H9 (cell line): ENCODE measurements at places on chromosomes 7 and 10. TPM values are rescaled to one million over a fixed set of nuclear protein-coding genes. Genes with fewer than 3 reads are reported as not detected.

The CHST15 gene
- 6.8 and 8.7 TPM in 2 replicates for total RNA-seq

The TFAM gene
- 129 and 144 TPM in 2 replicates for total RNA-seq

The ATRNL1 gene
- total RNA-seq, result 9.2 and 9.3 TPM in 2 replicates

The OGDHL gene
- total RNA-seq, result 21.9 and 22.6 TPM in 2 replicates

The INA gene
- 14.0 and 14.3 TPM in 2 replicates for total RNA-seq

The TMEM270 gene
- not detected in 2 replicates for total RNA-seq

The SLK gene
- total RNA-seq, result 18.4 and 21.0 TPM in 2 replicates

The HOXA3 gene
- total RNA-seq, result not detected in 2 replicates

- DNase-seq, result no peak
- H3K4me1 ChIP-seq, result no peaks in the 10 kb centered on the region
- no peak overlapping the region for H3K4me3 ChIP-seq
Observed at GRCh38 chr7:99146979-99147378, 3.1 kb upstream of the SMURF1 start.

- no peaks in the 10 kb centered on the region for H3K27me3 ChIP-seq
- H3K27ac ChIP-seq, result no peak overlapping the region
- no peaks in the 10 kb centered on the region for H3K36me3 ChIP-seq
Observed at GRCh38 chr10:66151346-66151745, 774.5 kb upstream of the LRRTM3 start.

DNA sequence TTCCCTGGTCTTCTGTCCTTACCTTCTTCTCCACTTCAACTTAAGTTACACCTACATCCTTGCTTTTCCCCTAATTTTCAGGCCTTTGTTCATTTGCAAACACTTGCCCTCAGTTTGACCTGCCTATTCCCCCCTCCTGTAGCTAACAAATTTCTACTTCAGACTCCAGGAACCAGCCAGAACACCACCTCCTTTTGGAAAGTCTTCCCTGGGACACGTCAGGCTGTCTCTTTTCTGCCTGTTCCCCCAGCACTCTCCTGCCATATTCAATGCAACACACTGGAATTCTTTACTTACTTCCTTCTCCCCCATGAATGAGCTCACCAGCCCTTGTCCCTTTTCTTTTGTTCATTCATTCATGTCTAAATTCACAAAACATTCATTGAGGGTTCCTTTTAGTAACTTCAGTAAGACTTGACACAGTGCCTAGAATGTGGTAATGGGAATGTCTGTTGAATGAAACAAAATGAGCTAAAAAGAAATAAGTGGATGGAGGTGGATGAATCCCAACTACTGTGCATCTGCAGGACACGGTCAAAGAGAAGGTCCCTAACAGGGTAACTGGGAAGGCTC lies 478.0 kb downstream of the KCNMA1 start:
- no peaks in the 10 kb centered on the region for H3K36me3 ChIP-seq
- DNase-seq, result no peak
- H3K4me1 ChIP-seq, result no peaks in the 10 kb centered on the region
- no peak overlapping the region for H3K4me3 ChIP-seq
- H3K27ac ChIP-seq, result no peak overlapping the region
- no peaks in the 10 kb centered on the region for H3K27me3 ChIP-seq

DNA sequence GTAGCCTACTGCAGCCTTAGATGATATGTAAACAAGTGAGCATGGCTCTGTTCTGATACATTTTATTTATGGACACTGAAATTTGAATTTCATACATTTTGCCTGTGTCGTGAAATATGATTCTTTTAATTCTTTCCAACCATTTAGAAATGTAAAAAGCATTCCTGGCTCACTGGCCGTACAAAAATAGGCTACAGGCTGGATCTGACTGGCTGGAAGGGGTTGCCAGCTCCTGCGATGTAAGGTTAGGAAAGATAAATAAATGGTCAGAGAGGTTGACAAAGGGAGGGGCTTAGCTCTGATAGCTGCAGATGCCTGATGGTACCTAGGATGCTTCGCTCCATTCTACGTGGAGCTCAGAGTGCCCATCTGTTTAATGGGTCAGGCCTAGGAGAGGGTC lies 3.4 kb downstream of the ADCYAP1R1 start:
- no peak for DNase-seq
- H3K27me3 ChIP-seq, result peaks cover 10% of the 10 kb centered on the region; the same call in 1 of the 2 replicates
- no peaks in the 10 kb centered on the region for H3K36me3 ChIP-seq
- H3K4me1 ChIP-seq, result no peaks in the 10 kb centered on the region
- H3K4me3 ChIP-seq, result no peak overlapping the region

GRCh38 chr10:104456802-104457542 lies 103.3 kb downstream of the CFAP58 start:
- no peaks in the 10 kb centered on the region for H3K4me1 ChIP-seq
- DNase-seq, result no peak
- H3K27me3 ChIP-seq, result no peaks in the 10 kb centered on the region
- no peak overlapping the region for H3K27ac ChIP-seq

DNA sequence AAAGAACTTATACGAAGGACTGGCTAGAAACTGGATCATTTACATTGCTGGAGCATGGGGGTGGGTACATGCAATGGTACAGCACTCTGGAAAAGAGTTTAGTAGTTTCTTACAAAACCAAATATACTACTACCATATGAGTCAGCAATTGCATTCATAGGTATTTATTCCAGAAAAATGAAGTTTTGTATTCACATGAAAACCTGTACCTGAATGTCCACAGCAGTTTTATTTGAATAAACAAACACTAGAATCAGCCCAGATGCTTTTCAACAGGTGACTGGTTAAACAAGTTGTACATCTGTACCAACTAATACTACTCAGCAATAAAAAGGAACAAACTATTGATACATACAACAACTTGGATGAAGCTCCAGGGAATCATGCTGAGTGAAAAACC lies 3.4 kb downstream of the SCIN start:
- H3K4me3 ChIP-seq, result no peak overlapping the region
- no peak overlapping the region for H3K27ac ChIP-seq
- H3K36me3 ChIP-seq, result no peaks in the 10 kb centered on the region
- DNase-seq, result no peak

DNA sequence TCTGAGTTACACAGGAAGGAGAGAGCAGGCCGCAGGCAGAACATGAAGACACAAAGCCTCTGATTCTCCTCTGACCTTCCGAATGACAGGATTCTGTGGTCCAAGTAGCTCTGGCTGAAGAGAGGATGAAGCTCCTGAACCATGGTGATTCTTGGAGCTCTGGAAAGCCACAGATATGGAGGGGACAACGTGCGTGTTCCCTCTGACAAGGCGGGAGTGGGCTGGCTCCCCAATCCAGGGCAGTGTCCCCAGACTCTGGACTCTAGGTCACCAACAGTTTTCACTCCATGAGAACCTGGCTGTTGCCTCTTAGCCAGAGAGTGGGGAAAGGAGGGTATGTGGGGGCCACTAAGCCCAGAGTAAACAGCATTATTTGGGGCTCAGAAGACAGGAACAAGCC lies 7.4 kb upstream of the TRPV6 start:
- H3K27ac ChIP-seq, result no peak overlapping the region
- H3K4me3 ChIP-seq, result no peak overlapping the region
- no peaks in the 10 kb centered on the region for H3K36me3 ChIP-seq
- H3K4me1 ChIP-seq, result no peaks in the 10 kb centered on the region
- peak; percentile 15 for DNase-seq

- no peak overlapping the region for H3K4me3 ChIP-seq
- DNase-seq, result no peak
- no peaks in the 10 kb centered on the region for H3K27me3 ChIP-seq
Observed at GRCh38 chr10:50648089-50648934, 24.6 kb upstream of the SGMS1 start.

DNA sequence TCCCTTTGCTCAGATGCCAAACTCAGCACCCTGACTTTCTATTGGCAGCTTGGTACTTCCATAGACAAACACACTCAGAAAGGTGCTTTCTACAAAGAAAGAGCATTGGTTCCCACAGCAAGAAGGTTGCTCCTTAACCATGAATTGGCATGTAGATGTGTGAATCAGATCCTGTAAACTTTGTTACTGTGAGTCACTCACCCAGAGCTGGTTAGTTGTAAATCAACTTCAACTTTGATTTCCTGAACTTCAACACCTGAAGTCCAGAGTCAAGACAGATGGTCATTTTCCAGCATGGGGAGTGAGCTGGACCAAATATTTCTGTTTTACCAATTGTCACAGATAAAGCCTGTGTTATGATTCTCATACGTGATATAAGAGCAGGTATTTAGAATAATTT lies 797.2 kb downstream of the TNS3 start:
- H3K27me3 ChIP-seq, result no peaks in the 10 kb centered on the region
- peaks cover 5% of the 10 kb centered on the region; the same call in 1 of the 2 replicates for H3K36me3 ChIP-seq

DNA sequence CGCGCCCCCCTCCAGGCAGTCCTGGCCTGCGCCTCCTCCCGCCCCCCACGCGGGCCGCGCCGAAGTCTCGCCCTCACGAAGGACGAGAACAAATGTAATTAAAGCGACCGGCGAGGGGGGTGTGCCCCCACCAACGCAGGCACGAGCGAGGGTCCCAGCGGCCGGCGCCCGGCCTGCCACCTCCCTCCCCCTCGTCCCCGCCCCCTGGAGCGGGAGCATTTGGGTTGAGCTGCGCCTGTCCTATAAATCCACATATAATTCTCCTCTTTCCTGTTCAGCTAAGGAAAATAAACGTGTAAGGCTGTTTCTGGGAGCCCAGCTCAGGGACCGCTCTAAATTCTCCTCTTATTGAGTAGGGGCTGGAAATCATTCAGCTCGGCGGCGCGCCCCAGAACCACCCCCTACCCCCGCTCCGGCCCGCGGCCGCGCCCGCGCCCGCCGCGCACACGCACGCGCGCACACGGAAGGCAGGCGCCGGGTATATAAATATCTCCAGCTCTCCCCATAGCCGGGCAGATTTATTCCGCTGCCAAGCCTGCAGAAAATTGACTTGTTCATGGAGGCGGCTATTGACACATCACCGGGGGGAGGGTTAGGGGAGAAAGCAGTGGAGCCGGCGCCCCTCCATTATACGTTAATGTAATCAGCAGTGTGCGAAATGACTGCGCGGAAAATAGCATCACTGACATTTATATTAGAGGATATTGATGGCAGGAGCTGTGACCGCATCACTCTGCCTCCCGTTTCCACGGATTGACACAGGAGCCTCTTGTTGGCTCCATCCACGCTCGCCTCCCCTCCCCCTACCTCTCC lies 61.6 kb upstream of the BTRC start:
- peaks cover 27% of the 10 kb centered on the region for H3K27me3 ChIP-seq
- no peaks in the 10 kb centered on the region for H3K36me3 ChIP-seq
- DNase-seq, result no peak
- H3K4me3 ChIP-seq, result peak overlapping the region; percentile 62

- no peak overlapping the region for H3K4me3 ChIP-seq
- no peak overlapping the region for H3K27ac ChIP-seq
- H3K36me3 ChIP-seq, result no peaks in the 10 kb centered on the region
- no peaks in the 10 kb centered on the region for H3K4me1 ChIP-seq
- no peaks in the 10 kb centered on the region for H3K27me3 ChIP-seq
- DNase-seq, result no peak
Observed at GRCh38 chr7:35241436-35241835, 12.5 kb downstream of the TBX20 start.

- no peak for DNase-seq
- H3K27ac ChIP-seq, result no peak overlapping the region
- H3K36me3 ChIP-seq, result no peaks in the 10 kb centered on the region
- no peaks in the 10 kb centered on the region for H3K27me3 ChIP-seq
Observed at GRCh38 chr7:151727579-151728285, 149.2 kb downstream of the PRKAG2 start.

DNA sequence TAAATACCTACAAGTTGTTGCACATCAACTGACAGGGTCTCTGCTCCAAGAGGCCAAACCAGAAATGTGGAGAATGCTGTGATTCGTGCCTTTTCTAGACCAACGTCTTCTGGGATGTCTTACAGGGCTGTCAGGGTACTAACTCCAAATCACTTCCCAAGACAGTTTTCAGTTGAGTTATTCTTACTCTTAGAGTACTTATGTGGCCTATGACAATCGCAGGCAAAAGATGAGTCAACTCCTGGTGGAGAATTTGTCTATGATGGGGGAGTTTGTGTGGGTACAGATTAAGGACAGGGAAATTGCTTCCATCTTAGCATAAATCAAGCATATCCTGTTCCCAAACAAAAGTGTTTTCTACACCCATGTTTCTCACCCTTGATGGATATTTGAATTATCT lies 734.8 kb downstream of the TNS3 start:
- no peaks in the 10 kb centered on the region for H3K4me1 ChIP-seq
- DNase-seq, result no peak
- H3K4me3 ChIP-seq, result no peak overlapping the region

GRCh38 chr7:136687693-136688322 lies 180.6 kb upstream of the CHRM2 start:
- no peaks in the 10 kb centered on the region for H3K4me1 ChIP-seq
- H3K4me3 ChIP-seq, result no peak overlapping the region
- H3K27me3 ChIP-seq, result no peaks in the 10 kb centered on the region

- H3K27me3 ChIP-seq, result no peaks in the 10 kb centered on the region
- no peak overlapping the region for H3K27ac ChIP-seq
- DNase-seq, result no peak
- H3K36me3 ChIP-seq, result no peaks in the 10 kb centered on the region
Observed at GRCh38 chr10:89351412-89351779, 23.6 kb downstream of the IFIT3 start.

DNA sequence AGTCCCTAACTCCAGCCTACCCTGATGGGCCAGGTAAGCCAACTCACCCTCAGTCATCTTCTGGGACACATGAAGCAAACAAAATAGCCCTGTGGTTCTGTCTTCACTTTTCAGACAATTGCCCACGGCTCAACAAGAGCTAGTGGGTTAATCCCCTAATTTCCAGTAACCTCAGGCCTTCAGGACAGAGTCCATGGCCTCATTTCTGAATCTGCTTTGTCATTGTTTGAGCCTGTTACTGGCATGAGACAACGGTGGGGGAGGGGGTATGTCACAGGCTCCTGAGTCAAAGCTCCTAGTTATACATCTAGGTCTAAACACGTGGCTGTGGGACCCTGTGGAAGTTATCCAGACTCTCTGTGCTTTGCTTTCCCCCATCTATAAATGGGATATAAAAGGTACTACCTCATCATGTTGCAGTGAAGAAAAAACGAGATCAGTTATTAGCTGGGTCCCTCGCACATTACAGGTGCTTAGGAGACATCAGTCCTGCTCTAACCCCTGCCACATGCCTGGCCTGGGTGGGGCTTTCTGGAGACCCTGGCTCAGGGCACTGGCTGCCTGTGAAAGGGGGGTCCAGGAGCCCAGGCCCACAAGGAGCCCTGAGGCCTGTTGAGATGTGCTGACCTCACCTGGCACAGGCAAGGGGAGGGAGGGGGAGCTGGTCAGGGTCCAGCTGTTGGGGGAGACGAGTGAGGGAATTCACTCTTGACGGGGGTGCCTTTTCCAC lies 16.5 kb downstream of the MAT1A start:
- H3K27ac ChIP-seq, result no peak overlapping the region
- H3K4me1 ChIP-seq, result no peaks in the 10 kb centered on the region
- H3K27me3 ChIP-seq, result no peaks in the 10 kb centered on the region
- no peak overlapping the region for H3K4me3 ChIP-seq
